Left ventricle myocardium inferior (tissue), 1 donor: ENCODE measurements at places on chromosomes 1 and 21. TPM values are rescaled to one million over a fixed set of nuclear protein-coding genes. Genes with fewer than 3 reads are reported as not detected.

Gene PSMG1
- total RNA-seq = 20.7 TPM

- H3K27me3 ChIP-seq = peaks cover 10% of the 10 kb centered on the region
- H3K4me3 ChIP-seq = peak overlapping the region; percentile 69
- H3K4me1 ChIP-seq = peaks cover 99% of the 10 kb centered on the region
- H3K27ac ChIP-seq = peak overlapping the region; percentile 79
- DNase-seq = peak; percentile 66
These were observed 1.0 kb downstream of the PLEKHG5 start for GRCh38 chr1:6490181-6491080.

Gene DMRTA2
- not detected for total RNA-seq

Gene HSF2BP
- total RNA-seq = 0.16 TPM

Gene SLC2A5
- total RNA-seq = 4.2 TPM

DNA sequence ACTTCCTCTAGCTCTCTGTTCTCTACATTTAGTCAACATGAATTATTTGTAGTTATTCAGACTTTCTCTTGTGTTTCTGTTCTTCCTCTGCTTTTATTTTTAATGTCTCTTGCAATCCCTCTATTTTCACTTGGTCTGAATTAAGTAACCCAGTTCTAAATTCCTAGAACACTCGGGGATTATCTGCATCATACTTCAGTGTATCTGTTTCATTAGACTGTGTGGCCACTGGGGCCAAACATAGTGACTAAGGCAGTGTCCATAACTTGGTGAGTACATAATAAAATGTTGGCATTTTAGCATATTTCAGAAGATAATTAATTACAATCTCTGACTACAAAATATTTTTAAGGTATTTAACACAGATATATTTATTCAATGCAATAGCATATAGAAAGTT lies 1087.2 kb upstream of the B3GALT2 start:
- H3K4me1 ChIP-seq = peaks cover 4% of the 10 kb centered on the region
- H3K36me3 ChIP-seq = no peaks in the 10 kb centered on the region
- no peak overlapping the region for H3K27ac ChIP-seq
- no peak for DNase-seq

DNA sequence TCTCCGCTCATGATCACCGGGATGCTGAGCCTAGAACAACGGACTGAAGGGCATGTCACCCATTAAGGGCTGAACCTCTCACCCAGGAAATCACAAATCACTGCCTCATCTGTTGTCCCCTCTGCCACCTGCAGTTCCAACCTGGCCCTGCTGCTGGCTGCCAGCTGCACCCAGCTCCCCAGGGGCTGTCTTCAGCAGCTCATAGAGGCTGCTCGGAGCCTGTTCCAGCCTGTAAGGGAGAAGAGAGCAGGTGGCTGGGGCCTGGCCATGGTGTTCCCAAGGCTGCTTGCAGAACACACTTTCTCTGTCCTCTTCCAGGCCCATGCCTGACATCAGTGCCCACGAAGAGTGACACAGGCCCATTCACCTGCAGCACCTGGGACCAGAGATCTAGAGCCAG lies 44.5 kb upstream of the DISP3 start:
- DNase-seq = no peak
- peaks cover 87% of the 10 kb centered on the region for H3K27me3 ChIP-seq
- H3K4me1 ChIP-seq = no peaks in the 10 kb centered on the region
- H3K27ac ChIP-seq = no peak overlapping the region
- no peaks in the 10 kb centered on the region for H3K36me3 ChIP-seq
- no peak overlapping the region for H3K4me3 ChIP-seq

- no peaks in the 10 kb centered on the region for H3K27me3 ChIP-seq
- no peak overlapping the region for H3K27ac ChIP-seq
- H3K36me3 ChIP-seq = no peaks in the 10 kb centered on the region
- no peak for DNase-seq
These were observed 240.5 kb downstream of the TGFB2 start for GRCh38 chr1:218585511-218586184.

DNA sequence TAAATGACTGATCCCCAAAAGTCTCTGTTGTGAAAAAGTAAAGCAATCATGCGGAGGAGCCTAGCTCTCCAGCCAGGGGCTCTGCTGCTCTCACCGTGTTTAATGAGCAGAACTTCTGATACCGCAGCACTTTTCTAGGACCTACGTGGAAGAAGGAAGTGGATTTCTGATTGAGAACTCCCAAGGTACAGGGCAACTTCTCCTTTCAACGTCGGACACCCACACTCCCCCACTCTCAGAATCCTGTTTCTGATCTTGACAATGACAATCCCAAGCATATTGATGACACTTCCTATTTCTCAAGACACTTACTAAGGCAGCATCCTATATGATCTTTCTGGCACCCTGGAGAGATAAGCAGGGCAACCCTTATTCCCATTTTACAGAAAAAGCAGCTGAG lies 78.4 kb downstream of the PROX1 start:
- H3K4me3 ChIP-seq = no peak overlapping the region
- no peaks in the 10 kb centered on the region for H3K27me3 ChIP-seq
- DNase-seq = no peak
- no peaks in the 10 kb centered on the region for H3K36me3 ChIP-seq
- no peak overlapping the region for H3K27ac ChIP-seq

DNA sequence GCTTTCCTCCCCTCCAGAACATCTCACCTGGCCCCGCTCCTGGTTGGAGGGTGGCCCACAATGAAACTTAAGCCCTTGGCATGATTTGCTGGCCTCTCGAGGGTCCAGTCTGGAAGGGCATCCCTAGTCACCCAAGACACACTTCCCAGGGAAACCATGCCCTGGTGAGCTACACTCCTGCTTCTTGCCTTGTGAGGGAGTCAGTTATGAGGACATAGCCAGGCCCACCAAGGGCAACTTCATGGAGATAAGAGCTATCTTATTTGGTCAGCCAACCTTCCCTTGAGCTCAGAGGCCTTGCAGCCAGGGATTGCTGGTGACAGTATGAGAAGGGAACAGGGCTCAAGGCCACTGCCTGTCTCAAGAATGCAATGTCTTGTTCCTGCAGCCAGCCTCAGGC lies 9.7 kb downstream of the TNR start:
- H3K27me3 ChIP-seq = peaks cover 29% of the 10 kb centered on the region
- DNase-seq = no peak
- no peaks in the 10 kb centered on the region for H3K36me3 ChIP-seq
- no peak overlapping the region for H3K4me3 ChIP-seq
- H3K27ac ChIP-seq = no peak overlapping the region
- H3K4me1 ChIP-seq = no peaks in the 10 kb centered on the region

DNA sequence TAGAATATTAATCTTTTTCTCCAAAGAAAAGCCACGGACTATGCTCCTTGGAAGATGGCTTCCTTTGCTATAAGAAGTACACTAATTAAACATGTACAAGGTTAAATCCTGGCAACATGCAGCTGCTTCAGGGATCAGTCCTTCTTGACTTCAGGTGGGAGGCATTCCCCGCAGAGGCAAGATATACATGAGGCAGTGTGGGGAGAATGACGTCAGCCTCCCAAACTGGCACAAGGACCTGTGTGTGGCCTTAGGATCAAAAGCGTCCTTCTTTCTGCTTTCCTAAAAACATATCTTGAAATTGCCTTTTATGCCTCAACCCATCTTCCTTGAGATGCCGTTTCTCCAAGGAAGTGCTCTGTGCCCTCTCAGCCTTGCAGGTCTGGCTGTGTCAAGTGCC lies 90.3 kb downstream of the WLS start:
- H3K4me3 ChIP-seq = no peak overlapping the region
- no peak for DNase-seq
- peaks cover 29% of the 10 kb centered on the region for H3K4me1 ChIP-seq
- peaks cover 43% of the 10 kb centered on the region for H3K36me3 ChIP-seq
- H3K27ac ChIP-seq = peak overlapping the region; percentile 60

Gene CD5L
- 0.52 TPM for total RNA-seq

DNA sequence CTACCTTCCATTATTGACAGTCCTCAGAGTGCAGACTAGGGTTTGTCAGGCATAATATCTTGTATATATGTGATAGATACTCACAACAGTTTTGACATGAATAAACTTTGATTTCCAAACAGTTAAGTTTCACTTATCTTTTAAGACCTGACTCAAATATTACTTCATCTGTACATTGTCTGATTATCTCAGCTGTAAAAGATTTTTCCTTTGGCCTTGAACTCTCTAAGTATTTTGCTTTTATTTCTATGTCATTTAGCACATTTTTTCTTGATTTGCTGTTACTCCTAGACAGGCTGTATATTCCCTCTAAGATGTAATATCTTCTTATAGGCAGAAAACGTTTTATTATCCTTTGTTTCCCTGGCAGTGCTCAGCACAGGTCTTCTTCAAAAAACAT lies 65.6 kb upstream of the DMRTA2 start:
- peaks cover 45% of the 10 kb centered on the region for H3K36me3 ChIP-seq
- no peaks in the 10 kb centered on the region for H3K27me3 ChIP-seq
- no peak overlapping the region for H3K4me3 ChIP-seq
- no peak for DNase-seq
- H3K27ac ChIP-seq = no peak overlapping the region

DNA sequence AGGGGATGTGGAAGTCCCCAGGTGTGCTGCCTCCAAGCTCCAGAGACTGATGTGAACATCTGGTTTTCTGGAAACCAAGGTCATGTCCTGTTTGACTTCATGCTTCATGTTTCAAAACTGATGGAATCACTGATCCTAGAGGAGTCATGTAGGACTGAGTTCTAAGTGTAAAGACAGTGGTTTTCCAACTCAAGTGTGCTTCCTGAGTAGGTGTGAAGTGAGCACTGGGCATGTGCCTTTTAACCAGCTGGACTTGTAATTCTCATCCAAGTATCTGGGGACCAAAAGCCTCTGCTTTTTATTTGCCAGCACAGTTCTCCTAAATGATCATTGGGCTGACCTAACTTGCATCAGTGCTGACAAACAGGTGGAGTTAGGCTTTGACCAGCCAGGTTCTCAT lies 36.9 kb downstream of the ABCA4 start:
- no peaks in the 10 kb centered on the region for H3K27me3 ChIP-seq
- H3K36me3 ChIP-seq = no peaks in the 10 kb centered on the region

Gene FLG2
- not detected for total RNA-seq

Gene C1orf116
- total RNA-seq = 0.74 TPM

DNA sequence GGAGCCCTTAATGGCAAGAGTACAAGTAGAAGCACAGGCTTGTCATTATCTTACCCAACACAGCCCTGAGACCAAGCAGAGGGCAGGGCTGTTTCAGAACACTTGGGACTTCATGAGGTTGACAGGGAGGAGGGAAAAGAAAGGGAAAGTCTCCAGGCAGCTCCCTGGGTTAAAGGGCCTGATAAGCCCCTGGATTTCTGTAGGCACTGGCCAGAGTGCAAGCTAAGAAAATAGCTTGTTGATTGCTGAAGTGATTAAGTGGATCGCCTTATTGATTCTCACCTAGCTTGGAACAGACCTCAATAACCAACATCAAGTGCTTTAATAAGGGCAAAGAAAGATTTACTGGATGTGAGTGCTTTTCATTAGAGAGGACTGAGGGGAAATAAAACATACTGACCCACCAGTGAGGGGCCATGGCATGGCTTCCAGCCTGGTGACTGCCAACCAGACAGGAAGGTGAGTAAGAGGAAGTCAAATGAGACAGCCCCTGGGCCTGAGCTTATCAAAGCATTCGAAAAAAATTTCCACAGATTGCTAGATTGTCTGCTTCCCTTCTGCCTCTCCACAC lies 121.4 kb upstream of the NFIA start:
- H3K4me1 ChIP-seq = no peaks in the 10 kb centered on the region
- peaks cover 7% of the 10 kb centered on the region for H3K36me3 ChIP-seq
- no peak overlapping the region for H3K4me3 ChIP-seq

DNA sequence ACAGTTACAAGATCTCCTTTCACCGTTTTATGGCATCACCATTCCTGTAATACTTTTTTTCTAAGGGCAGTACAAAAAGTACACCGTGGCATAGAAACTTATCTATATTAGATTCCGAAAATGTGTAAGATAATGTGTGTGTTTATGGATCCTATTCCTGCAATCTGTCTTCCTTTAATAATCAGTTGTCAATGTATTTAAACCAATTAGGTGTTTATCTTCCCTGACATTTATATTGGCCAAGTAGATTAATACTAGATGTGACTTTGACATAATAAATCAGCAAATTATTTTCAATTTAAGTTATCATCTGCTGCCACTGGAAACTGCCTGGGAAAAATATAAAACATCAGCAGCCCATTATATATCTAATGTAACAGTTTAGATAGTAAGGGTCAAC lies 770.3 kb upstream of the ADGRL2 start:
- no peak overlapping the region for H3K4me3 ChIP-seq
- DNase-seq = no peak
- H3K36me3 ChIP-seq = no peaks in the 10 kb centered on the region
- no peaks in the 10 kb centered on the region for H3K27me3 ChIP-seq
